ENCODE measurements at places on chromosomes 2 and 18.

- no peak for DNase-seq
Measured at GRCh38 chr2:48633143-48633542, 15.5 kb downstream of the GTF2A1L start.

DNA sequence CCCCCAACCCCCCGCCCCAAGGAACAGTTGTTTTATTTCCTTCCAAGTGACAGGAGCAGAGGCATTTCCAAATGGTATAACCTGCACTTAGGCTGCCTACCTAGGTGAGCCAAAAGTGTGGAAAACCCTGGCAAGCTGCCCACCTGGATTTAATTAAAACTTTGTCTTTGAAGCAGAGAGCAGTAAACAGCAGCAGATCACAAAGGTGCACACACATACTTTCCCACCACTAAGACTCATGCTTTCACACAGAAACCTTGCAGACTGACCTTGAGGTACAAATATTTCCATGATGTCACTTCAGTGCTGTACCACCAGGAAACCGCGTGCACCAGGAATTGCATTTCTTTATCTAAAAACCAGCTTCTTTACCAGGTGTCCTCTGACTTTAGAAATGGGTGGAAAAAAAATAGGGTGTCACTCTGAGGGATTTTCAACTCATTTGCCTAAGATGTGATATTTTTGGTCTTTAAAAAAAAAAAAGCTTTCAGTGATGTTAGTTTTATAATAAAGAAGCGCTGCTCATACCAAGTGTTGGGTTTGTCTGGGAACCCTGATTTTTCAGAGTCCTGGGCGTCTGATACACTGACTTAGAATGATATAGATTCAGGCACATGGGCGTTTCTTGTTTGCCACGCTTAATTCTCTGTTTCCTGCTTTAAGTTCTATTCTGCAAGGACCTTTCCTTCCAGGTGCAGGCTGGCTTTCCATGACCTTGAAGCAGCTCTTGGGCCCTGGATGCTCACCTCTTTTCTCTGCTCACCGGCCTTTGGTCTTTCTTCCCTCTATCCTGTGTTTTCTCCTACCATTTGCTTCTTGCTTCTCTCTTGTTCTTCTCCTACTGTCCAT, 70.7 kb upstream of the BCL2L11 start:
- no peak for DNase-seq

DNA sequence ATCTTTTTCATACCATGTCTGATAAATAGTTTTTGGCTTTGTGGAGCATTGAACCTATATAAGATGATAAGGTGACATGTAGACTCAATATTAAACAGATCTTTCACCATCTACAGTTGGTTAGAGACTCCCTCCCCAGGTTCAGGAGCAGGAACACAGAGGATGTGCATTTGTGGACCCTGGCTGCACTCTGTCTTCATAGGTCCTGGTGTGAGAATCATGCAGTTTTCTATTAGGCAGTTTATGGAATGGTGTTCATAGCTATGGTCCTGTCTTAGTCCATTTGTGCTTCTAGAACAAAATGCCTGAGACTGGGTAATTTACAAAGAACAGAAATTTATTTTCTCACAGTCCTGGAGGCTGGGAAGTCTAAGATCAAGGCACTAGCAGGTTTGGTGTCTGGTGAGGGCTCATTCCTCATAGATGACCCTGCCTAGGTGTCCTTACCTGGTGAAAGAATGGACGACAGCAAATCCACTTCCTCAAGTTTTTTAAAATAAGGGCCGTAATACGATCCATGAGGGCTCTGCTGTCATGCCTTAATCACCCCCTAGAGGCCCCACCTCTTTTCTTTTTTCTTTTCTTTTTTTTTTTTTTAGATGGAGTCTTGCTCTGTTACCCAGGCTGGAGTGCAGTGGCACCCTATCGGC, 35.3 kb upstream of the FAM98A start:
- no peak for DNase-seq

DNA sequence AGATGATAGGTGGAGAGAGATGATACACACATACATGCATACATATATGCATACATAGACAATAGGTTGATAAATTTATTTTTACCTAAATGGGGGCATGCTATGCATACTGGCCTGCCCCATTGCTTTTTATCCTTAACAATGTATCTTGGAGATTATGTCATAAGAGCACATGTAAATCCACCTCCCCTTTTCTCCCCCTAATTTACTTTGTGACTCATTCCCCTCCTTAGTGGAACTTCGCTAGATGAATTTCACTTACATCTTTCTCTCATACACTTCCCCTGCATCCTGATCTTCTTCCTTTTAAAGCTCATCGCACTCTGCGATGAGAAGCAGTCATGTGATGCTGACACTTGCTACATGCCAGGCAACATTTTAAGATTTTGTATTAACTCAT, 223.6 kb downstream of the C1D start:
- DNase-seq, result no peak

DNA sequence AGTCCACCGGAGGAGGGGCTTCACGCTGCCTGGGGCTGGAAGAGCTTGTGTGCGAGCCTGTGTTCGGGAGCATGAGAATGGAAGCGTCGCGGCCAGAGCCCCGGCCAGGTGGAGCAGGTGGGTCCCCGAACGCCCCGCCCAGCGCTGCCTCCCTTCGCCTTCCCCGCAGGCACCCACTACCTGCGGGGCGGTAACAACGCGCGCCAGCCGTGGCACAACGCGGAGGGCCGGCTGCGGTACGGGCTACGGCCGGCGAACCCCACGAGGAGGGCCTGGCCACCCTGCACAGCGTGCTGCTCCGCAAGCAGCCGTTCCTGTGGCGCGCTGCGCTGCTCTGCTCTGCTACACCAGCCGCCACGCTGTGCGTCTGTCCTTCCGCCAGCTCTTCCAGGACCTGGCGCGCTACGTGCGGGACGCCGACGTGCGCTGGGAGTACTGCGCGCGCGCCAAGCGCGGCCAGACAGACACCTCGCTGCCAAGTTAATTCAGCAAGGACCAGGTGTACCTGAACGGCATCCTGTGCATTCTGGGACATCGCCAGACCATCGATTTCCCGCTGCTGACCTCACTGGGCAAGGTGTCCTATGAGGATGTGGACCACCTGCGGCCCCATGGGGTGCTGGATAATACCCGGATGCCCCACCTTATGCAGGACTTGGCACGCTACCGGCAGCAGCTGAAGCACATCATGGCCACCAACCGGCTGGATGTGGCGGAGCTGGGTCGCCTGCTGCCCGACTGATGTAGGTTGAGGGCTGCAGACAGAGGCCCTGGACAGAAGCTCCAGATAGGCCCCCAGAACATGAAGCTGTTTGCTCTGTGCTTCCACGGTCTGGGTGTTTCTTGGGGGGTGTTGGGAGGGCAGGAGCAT, 200.6 kb downstream of the NAPG start:
- DNase-seq, result no peak

- DNase-seq, result no peak
Measured at GRCh38 chr18:21303895-21304294, 61.9 kb downstream of the GREB1L start.

- no peak for DNase-seq
Measured at GRCh38 chr2:177325554-177325953, 61.0 kb upstream of the NFE2L2 start.

- DNase-seq, result no peak
Measured at GRCh38 chr18:74579496-74580065, 18.1 kb upstream of the ZNF407 start.

DNA sequence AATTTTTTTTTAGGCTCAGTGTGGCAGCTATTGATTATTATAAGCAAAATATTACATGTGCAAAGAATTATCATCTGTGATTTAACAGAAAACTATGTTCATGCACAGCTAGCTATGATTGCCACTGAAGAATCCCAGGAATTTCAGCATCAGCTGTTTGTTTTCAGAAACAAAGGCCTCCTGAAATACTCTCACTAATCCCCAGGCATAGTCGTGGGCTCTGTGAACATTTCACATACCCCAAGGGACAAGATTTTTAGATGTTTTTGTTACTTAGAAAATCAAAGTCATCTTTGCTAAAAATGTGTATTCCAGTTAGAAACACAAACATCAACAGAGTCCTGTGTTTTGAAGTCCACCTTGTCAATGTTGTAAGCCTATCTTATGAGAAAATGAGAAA, 156.1 kb downstream of the MYO1B start:
- DNase-seq, result no peak

GRCh38 chr18:9209279-9209678, 72.7 kb downstream of the ANKRD12 start:
- no peak for DNase-seq

DNA sequence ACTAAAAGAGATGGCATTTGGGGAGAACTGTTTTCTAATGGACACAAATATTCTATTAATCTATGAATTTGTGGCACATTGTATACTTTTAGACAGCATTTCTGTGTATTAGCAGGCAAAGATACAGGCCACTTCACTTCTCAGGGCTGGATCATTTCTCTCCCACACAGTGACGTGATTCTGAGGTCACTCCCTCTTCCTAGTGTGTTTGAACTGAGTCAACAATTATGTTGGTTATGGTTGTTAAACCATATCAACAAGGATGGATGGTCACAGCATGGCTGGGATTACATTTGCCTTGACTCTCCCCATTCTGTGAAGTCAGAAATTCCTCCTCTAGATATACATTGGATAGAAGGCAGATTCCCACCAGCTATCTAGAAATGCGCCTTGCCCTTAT, 11.6 kb downstream of the NOSTRIN start:
- DNase-seq, result no peak

GRCh38 chr2:159074605-159075004, 106.2 kb downstream of the TANC1 start:
- DNase-seq, result no peak

DNA sequence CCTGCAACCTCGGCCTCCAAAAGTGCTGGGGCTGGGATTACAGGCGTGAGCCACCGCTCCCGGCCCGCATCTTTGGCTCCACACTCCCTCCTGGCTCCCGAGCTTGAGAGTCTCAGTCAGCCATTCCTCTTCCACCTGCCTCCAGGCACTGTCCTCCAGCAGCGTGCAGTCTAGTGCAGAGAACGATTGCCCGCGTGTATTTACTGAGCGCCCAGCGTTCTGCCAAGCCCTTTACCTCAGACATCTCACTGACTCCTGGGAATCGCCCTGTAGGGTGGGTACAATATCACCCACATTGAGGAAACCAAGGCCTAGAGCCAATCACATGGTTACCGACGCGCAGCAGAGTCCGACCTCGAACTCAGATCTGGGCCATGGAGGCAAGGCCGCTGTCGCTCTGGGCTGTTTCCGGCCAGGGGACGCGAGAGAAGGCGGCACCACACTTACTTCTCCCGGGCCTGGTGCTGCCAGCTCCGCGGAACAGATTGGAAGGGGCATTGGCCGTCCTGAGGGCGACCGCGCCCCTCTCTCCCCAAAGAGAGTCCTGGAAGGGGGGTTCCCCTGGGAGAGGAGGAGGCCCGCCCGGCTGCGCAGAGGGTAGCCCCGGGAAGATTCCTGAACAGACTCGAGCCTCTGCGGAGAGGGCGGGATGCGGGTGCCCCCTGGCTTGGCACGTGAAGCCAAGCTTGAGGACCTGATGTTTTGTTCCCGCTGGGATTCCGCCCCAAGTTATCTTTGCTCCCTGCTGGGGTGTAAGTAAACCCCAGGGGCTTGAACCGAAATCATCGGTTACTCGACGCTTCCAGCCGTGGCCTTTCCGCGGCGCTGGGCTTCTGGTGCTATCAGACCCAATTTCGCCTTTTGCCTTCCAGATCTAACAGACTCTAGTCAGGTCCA, 5.2 kb upstream of the DLX2 start:
- no peak for DNase-seq

DNA sequence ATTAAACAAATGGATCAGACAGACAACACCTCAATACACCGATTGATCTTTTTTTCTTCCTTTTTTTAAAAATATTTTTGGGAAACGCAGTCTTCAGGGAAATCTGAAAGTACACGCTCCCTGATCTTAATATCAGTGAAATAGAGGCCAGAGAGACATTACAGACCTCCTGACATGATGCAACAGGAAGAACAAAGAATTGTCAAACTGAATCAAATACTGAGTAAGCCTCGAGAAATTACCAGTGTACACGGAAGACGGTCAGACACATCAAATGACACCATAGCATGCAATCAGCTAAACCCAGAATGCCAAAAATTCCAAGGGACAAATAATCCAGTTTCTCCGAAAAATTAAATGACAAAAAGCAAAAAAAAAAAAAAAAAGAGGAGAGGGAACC, 80.2 kb upstream of the NFU1 start:
- DNase-seq, result no peak

GRCh38 chr2:217636991-217637561, 365.7 kb downstream of the TNS1 start:
- no peak for DNase-seq

- DNase-seq, result no peak
Measured at GRCh38 chr2:104889291-104889959, 35.5 kb downstream of the POU3F3 start.

DNA sequence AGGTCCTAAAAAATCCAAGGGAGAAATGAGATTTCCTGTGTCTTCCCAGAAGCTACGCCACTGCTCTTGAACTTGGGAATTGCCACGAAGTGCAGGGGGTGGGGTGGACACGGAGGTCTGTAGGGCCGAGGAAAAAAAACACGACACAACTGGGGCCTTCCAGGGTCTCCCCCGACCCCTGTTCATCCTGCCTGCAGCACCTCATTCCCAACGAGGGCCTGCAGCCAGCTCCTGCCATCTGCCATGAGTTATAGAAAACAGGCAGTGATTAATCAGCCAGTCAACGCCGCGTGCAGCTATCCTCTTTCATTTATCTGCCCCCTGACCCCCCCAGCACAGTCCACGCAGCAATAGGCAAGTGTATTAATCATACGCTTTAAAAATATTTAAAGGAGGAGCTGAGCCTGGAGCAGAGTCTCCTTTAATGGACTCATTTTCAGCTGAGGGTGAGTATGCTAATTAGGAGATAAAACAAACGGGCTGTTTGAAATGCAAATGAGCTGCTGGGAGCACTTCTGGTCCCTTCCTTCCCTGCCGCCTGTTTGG, 209.9 kb downstream of the TFCP2L1 start:
- no peak for DNase-seq

DNA sequence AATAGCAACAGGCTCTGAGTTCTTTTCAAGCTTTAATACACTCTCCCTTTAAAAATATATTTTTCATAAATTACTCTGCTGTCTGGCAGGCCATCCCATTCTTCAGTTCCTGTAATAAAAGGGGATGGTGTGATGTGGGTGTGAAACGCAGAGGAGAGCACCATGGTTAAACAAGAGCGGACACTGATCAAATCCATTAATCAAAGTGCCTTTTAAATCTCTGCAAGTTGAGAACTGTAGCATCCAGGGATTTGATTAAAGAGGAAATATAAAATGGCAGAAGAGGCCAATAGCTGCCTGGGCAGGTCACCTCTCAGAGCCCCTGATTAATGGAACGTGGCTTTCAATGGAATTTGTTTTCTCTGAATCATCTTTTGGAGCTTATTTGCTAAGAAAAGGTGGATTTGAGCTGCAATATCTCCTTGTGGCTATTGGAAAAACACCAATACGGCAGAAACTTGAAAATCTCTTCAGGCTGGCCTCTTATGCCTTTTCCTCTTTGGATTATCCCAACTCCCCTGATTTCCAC, 96.9 kb downstream of the ACTR3 start:
- DNase-seq, result no peak

GRCh38 chr2:76953733-76954347, 568.3 kb downstream of the LRRTM4 start:
- DNase-seq, result no peak

DNA sequence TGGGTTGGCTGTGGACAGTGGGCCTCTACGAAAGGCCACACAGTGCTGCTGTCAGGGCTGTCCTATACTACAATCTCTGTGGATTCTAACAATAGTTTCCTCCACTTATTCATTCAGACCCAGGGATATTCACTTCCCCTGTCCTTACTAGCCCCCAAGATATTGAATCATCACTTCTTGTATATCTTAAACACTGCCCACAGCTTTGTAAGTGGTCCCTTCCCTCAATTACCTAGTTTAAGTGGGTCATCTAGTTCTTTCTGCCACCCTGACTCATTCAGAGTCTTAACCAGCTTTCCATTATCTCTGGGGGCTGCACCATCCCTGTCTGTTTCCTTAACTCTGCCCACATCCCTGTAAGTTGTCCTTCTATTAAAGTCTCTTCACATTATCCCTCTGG, 69.2 kb downstream of the CD28 start:
- DNase-seq, result no peak

Measured in activated naive CD4-positive, alpha-beta T cell (primary cell).